ENCODE measurements at places on chromosomes 11 and 22.

DNA sequence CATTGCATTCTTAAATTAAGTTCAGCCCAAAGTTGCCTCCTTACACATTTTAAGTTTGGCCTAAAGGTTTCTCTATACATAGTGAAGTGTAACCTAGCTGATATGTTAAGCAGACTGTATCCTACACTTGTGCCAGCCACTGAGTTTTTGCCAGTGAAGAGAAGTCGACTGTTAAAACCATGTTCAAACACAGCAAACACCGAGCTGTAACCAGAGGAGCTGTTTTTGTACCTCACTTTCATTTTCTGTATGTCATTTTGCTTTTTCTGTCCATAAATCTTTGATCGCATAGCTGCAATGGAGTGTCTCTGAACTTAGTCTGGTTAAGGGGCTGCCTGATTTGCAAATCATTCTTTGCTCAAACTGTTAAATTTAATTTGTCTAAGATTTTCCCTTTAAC is 403.7 kb downstream of the LUZP2 start:
- DNase-seq: no peak

GRCh38 chr11:111355956-111356659 is 23.0 kb downstream of the POU2AF1 start:
- no peak for DNase-seq

GRCh38 chr11:72295471-72295870 is 51.5 kb upstream of the PHOX2A start:
- no peak for DNase-seq

DNA sequence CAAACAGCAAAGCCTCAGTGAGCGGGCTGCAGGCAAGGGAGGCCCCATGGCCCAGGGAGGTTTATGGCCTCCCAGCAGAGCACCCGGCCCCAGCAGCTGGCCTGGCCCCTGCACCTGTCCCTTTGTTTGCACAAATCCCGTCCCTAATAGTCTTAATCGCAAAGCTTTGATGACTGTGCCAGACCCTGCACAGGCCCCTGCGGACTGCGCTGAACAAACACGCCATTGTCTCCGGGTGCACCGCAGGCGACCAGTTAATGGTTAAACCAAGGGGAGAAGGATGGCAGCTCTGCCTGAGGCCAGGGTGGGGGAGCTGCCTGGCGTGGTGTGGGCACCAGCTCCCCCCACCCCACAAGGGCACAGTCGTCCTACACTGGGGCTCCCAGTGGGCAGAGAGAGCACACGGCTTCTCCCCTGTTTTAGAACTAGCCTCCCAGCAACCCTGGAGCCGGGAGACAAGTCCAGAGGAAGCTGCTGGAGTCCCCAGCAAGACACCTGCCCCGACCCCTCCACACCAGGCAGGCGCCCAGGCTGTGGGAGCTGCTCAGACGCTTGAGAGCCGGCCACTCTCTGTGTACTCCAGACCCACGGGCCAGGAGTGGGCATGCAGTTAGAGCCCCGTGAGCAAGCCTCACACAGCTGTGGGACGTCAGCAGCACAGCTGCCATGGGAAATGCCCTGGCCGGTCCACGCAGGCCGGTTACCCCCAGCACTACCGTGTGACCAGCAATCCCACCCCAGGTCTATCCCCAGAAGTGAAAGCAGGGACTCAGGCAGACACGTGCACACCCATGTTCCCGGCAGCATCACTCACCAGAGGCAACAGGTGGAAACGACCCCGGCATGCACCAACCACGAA is 39.7 kb upstream of the TH start:
- no peak for DNase-seq

- no peak for DNase-seq
Observed at GRCh38 chr11:120903686-120904085, 120.2 kb upstream of the TBCEL start.

DNA sequence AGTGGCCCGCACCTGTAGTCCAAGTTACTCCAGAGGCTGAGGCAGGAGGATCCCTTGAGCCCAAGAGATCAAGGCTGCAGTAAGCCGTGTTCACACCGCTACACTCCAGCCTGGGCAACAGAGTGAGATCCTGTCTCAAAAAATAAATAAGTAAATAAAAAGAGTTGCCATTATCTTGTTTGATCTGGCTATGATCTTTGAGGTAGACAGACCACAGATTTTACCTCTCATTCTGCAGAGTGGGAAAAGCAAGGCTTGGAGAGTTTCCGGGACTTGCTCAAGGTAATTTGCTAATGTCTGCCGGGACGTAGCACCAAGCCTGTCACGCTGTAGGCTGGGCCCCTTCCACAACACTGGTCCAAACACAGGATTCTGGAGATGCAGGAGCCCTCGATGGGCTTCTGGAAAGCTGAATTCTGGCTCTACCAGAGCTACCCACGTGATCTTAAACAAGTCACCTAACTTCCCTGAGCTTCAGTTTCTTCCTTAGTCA is 6.8 kb downstream of the GRAP2 start:
- no peak for DNase-seq

GRCh38 chr11:75449271-75449670 is 16.3 kb upstream of the KLHL35 start:
- DNase-seq: no peak

GRCh38 chr11:43927925-43928707 is 14.3 kb upstream of the C11orf96 start:
- no peak for DNase-seq

GRCh38 chr11:17599460-17599925 is 52.4 kb downstream of the OTOG start:
- no peak for DNase-seq

DNA sequence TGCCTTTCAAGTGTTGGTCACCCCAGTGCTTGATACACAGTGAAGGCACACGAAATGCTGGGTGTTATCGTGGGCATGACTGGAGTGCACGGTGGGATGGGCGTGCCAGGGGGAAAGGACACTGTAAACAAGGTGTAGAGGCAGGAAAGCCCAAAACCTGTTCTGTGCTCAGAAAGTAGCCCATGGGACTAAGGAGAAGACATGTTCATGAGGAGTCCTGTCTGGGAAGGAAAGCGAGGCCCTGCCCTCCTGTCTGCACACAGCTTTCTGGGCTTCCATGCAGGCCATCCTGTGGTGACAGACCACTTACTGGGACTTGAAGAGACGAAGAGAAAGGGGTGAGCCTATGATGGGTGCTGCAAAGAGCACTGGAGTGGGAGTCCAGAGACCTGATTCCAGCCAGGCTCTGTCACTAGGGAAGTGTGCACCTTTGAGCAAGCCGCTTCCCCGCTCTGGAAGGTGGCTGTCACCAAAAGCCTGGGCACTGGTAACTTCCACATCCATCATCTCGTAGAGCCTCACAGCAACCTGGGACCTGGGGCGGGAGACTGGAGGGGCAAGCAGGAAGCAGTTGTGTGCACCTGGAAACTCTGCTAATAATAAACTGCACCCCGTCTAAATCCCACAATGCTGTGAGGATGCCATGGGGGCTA is 846 bp upstream of the POU2F3 start:
- DNase-seq: no peak

DNA sequence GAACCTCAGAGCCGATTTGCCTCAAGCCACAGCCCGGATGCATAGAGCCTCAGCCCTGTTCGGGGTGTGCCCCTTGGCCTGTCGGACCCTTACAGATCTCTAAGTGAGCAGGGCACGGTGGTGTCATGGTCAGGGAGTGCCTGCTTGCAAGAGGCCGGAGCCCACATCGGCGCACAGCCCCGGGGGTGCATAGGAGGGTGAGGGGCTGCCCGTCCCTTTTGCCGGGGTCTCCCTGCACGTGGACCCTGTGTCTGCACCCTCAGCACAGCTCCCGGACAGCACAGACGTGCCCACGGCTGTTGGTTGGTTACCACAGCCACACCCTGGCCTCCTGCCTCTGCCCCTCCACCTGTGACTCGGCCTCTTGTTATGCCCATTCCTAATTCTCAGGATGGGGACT is 6.5 kb downstream of the RAB36 start:
- no peak for DNase-seq

GRCh38 chr11:119015054-119015611 is 3.0 kb downstream of the RPS25 start:
- DNase-seq: no peak

DNA sequence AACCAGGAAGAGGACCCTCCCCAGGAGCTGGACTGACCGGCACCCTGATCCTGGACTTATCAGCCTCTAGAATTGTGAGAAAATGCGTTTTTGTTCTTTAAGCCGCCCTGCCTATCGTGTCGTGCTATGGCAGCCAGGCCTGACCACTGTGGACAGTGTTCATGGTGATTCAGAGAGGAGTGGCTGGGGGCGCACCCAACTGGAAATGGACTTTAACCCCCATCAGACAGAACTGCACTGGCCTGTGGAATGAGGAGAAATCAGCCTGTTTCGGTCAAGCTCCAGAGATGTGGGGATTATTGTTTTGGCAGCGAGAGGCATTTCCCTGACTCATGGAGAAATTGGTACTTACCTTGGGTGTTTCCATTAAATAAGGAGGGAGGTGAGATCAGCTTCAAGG is 1437.8 kb downstream of the BRD1 start:
- no peak for DNase-seq

GRCh38 chr11:62981743-62982142 is 3.0 kb downstream of the SLC22A6 start:
- no peak for DNase-seq

- DNase-seq: peak; percentile 45
Observed at GRCh38 chr11:73404048-73404447, 27.8 kb downstream of the RELT start.

DNA sequence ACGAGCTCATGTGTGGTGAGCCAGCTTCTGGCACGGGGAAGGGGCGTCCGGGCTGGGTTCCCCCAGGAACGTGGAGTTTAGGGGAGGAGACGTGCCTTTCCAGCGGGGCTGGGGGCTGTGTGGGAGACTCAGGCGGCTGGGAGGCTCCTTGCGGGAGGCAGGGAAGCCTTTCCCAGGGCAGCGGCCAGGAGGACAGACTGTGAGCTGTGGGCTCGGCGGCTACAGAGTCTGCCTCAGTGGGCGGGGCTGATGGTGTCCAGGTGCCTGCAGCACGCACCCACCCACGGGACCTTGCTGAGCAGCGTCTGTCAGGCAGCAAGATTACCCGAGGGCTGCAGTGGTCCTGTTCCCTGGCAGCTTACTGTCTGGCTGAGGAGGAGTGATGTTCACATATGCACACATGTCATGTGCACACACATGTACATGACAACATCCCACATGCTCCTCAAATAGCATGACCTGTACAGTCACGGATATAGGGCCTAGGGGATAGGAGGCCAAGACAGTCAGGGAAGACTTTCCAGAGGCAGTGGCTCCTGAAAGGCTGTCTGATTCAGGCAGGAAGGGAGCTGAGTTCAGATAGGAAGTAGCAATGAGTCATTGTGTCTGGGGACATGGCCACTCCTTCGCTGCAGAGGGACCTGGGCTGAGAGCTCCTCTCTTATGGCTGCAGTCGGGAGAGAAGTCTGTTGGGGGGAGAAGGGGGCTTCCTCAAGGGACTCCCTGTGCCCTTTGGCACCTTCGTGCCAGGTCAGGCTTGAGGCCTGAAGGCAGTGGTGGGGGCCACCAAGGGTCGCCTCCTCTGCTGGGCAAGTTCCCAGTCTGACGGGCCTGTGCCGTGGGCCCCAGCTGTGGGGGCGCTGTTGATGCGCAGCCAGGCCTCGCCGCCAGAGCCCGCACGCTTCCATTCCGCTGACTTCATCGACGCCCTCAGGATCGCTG is 23.3 kb upstream of the PPP6R3 start:
- DNase-seq: peak; percentile 90

DNA sequence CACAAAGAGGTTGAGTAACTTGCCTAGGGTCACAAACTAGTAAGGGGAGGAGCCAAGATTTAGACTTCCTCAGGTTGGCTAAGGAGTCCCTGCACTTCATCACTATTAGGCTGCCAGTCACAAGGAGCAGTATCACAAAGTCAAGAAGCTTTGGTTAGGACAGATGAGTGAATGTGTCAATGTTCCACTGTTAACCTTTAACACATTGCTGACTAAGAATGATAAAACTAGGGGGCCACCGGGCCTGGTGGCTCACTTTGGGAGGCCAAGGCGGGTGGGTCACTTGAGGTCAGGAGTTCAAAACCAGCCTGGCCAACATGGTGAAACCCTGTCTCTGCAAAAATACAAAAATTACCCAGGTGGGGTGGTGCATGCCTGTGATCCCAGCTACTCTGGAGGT is 32.0 kb downstream of the TMEM123 start:
- no peak for DNase-seq

DNA sequence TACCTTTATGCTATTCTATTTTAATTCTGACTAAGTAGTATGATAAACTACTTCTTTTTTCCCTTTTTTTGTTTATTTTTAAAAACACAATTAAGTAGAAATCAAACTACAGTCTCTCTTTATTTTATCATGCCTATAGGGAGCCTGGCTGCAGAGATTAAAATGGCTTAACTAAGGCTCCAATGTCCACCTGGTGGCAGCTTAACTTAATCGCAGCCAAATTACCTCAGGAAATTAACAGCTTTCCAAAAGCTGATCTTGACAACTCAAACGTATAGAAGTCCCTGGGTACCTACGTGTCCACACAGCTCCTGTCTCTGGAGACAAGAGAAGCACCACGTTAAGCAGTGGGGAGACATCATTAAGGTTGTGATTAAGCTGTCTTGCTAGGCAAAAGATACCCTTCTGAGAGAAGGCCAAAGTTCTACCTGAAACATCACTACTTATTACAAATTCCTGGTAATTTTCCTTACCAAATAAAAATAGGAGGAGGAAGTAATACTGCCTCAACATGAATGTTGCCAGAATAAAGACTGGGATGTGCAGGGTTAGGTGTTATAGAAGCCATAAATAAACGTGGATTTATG is 63.2 kb upstream of the SNX19 start:
- no peak for DNase-seq

DNA sequence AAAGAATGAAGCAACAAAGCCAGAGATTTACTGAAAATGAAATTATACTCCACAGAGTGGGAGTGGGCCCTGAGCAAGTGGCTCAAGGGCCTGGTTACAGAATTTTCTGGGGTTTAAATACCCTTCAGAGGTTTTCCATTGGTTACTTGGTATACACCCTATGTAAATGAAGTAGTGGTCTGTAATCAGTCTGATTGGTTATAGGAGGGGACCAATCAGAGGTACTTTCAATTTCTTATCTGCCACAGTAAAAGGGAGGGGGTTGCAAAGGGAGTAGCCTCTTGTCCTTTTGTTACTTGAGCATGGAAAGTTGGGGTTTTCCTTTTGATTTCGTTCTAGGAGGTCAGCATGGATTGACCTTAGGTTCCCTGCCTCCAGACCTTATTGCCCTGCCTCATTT is 63.5 kb downstream of the ATM start:
- no peak for DNase-seq

DNA sequence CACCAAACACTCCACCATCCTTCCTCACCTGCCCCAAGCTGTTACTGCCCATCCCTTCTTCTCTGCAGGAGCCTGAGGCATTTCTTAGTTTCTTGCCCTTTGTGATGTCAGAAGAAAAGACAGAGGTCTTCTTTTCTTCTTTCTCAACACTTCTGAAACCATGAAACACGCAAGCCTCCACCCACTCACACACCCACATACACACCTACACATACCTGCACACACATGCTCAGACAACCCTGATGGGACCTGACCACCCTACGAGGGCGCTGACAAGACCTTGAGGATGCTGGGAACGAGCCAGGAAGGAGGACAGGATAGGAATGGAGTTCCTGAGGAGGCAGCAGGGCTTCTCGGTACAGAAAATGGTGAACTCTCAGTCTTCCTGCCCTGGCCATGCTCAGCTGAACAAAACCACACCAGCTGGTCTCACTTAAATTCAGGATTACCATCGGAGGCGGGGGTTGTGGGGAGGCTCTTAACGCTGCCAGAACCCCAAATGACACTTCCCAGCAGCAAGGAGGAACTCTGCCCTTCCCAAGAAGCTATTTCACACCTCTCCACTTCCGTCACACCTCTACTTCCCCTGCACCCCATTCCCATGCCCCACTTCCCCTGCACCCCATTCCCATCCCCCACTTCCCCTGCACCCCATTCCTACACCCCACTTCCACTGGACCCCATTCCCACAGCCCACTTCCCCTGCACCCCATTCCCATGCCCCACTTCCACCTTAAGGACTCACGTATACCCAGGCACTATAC is 41.0 kb downstream of the CSF2RB start:
- no peak for DNase-seq

Data from Daoy (cell line).